ENCODE measurements at places on chromosomes 12 and 14. TPM values are rescaled to one million over a fixed set of nuclear protein-coding genes. Genes with fewer than 3 reads are reported as not detected.
A peak's percentile ranks its signal among the peaks of the same experiment; 100 is the strongest.

Gene GAPDH
- total RNA-seq = 1,827 TPM

DNA sequence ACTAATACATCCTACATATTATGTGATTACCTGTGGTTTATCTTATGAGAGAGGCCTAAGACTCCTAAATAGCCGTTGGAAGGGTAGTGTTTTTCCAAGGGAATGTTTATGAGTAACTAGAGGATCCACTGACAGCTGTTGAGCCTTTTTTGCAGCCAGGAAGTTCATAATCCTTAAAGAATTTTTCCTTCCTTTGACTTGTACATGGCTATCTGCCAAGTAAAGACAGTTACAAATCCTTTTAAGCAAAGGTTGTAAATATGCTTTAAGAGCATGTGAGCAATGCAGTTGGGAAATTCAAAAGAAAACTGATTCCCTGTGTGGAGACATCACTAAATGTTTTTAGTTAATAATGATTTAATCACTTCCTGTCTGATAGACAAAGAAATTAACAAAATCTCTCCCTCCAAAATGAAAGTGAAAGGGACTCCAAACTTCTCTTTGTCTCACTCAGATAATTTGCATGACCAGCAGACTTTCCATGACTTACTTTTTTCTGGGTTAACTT lies 333.8 kb downstream of the PDZRN4 start:
- peak; percentile 60 for DNase-seq

GRCh38 chr12:132327336-132328171 lies 1.8 kb downstream of the GALNT9 start:
- peak; percentile 37 for DNase-seq

Gene MED13L
- total RNA-seq = 135 TPM

Gene GPRC5A
- total RNA-seq = 49.8 TPM

Gene DAO
- 0.90 TPM for total RNA-seq

- DNase-seq = no peak
These were observed 158.3 kb downstream of the ADGRD1 start for GRCh38 chr12:131112021-131112420.

GRCh38 chr14:53384073-53384472 lies 230.9 kb upstream of the DDHD1 start:
- no peak for DNase-seq

DNA sequence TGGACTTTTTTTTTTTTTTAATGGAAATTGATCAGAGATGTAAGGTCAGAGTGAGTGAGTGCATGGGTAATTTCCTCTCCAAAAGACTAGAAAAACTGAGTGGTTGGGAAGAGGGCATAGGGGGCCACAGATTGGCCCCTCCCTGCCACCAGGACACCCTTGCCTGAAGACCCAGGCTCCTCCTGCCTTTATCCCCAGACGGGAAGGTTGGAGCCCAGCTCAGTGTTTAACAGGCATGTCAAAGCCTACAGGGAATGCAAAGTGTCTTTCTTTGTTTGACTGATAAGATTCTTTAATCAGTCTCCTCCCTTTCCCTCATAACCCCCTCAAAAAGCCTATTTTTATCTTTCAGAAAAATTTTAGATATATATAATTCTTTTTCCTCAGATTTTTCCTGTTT lies 50.3 kb downstream of the IRAK3 start:
- DNase-seq = no peak

Data from hepatocyte (in vitro differentiated cells).